ENCODE measurements at places on chromosomes 1 and 21. TPM values are rescaled to one million over a fixed set of nuclear protein-coding genes. Genes with fewer than 3 reads are reported as not detected.

Gene HLX
- total RNA-seq = 13.1 TPM

Gene POGK
- total RNA-seq = 38.0 TPM

Gene LAMC2
- 0.91 TPM for total RNA-seq

Gene ADAM30
- not detected for total RNA-seq

Gene FMO1
- 7.3 TPM for total RNA-seq

Gene HPDL
- not detected for total RNA-seq

Gene CORT
- not detected for total RNA-seq

Gene NTMT2
- total RNA-seq = not detected

Gene CHI3L1
- 17.8 TPM for total RNA-seq

Gene CD1E
- total RNA-seq = not detected

Gene CD5L
- 1.0 TPM for total RNA-seq

Gene PADI1
- not detected for total RNA-seq

Gene CMPK1
- total RNA-seq = 120 TPM

Gene IL23R
- total RNA-seq = 0.21 TPM

Gene ETV3L
- not detected for total RNA-seq

Gene RBM11
- total RNA-seq = 1.7 TPM

Gene DCDC2B
- total RNA-seq = not detected

Gene LAD1
- total RNA-seq = 0.71 TPM

Gene PRKAA2
- total RNA-seq = 6.9 TPM

Gene LCE3D
- total RNA-seq = not detected

Gene CACHD1
- total RNA-seq = 26.5 TPM

Gene OR2T35
- not detected for total RNA-seq

Gene FRRS1
- 6.7 TPM for total RNA-seq

Gene HLCS
- 19.7 TPM for total RNA-seq

Gene LCE1D
- total RNA-seq = not detected

Gene S100PBP
- total RNA-seq = 37.4 TPM

Gene BGLAP
- 2.9 TPM for total RNA-seq
